ENCODE measurements at places on chromosomes 2 and 18.

GRCh38 chr2:102703748-102704147, 58.1 kb upstream of the TMEM182 start:
- DNase-seq, result no peak

GRCh38 chr18:45019469-45019868, 338.8 kb downstream of the SETBP1 start:
- DNase-seq, result no peak

DNA sequence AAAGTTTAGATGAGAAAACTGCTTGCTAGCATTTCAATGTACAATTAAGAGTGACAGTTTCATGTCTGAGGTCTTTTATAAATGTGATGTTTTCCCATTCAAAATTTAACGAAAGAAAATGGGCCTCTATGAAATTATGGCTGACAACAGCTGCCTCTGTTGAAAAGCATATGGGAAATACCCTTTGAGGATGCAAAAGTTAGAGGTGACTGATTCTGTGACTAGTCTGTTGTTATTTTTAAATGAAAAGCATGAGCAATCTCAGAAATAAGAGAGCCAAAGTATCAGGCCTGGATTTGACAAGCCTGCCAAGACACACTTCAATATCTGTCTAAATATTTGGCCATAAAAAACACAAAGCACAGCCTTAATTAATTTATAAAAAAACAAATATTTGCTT, 580.8 kb downstream of the ERBB4 start:
- DNase-seq, result no peak

GRCh38 chr2:198296665-198297308, 492.4 kb downstream of the PLCL1 start:
- no peak for DNase-seq

- no peak for DNase-seq
Observed at GRCh38 chr18:57048859-57049258, 98.0 kb upstream of the BOD1L2 start.

DNA sequence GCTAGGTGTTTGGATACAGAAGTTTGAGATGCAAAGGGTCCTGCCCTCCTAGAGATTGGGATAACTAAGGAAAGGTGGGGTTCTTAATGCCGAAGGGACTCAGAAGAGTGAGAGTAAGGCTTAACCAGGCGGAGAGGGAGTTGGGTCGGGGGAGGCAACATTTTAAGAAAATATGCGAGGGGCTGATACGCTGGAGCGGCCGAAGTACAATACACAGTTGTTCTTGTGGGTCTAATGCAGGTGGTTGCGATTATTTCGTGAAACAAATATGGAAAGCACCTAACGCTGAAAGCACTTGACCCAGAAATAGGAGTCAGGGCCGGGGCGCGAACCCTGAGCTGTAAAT, 344 bp upstream of the MRPL33 start:
- no peak for DNase-seq

GRCh38 chr18:63897072-63897471, 9.6 kb downstream of the SERPINB2 start:
- DNase-seq, result no peak

- DNase-seq, result no peak
Observed at GRCh38 chr2:189127756-189128155, 51.8 kb downstream of the COL5A2 start.

DNA sequence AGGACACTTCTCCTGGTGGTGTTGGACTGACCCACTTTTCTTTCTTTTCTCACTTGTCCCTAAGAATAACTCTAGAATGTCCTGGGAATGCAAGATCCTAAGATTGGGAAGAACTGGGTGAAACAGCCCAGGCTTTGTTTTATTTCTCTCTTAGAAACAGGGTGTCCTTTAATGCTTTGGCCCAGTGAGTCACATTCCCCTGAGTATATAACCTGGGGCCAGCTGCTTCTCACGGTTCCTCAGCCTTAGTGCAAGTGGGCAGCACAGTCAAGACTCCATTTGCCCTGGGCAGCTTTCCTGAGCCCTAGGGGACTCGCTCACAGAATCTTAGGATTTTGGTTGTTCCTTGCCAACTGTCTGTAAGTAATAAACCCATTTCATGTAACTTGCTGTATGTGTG, 355.0 kb downstream of the DSC3 start:
- no peak for DNase-seq

- DNase-seq, result no peak
Observed at GRCh38 chr2:241025639-241026038, 27.2 kb downstream of the SNED1 start.

DNA sequence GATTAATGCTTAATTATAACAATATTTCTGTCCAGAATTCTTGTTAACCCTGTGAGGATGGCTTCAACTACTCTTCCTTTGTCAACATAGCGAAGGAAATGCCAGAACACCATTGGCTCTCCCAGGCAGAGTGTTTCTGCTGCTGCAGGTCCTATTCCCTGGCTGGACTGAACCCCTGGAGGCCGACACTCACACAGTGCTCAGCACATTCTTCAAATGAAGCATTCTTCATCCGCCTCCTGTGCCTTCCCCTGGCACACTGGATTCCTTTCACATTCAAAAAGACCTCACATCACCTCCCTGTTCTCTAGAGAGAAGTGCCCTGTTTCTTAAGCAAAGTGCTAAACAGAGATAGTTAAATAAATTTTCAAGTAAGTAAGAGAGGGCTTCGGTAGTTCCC, 187.3 kb upstream of the MSH6 start:
- DNase-seq, result no peak

- no peak for DNase-seq
Observed at GRCh38 chr2:152432206-152432653, 97.3 kb downstream of the FMNL2 start.

DNA sequence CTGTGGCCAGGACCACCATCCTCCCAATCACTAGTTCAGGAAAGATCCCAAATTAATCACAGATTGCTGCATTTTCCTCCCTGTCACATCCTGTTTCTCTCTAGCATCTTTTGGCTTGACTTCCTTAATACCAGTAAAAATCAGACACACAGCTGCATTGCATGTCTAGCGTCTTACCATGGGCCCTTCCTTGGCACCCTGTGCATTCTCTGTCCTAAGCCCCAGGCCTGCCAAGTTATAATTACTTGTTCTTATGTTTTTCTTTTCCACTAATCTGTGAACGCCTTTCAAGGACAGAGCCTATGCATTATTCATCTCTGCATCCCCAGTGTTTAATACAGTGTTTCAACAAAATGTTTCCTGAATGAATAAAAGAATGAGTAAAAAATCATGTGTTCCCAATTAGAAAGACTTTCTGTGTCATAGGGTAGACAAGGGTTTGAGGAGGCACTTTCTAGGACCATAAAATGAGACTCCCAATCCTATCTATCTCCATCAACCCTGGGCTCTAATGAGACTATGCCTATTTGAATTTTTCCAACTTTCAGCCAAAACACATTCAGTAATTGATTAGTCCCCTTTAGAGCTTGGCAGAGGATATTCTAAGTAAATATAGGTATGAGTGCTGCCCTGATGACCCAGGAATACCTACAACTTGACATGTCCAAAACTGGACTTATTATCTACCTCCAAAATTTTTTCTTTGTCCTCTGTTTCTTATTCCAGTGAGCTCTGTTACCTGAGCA, 10.3 kb upstream of the NT5C1B start:
- no peak for DNase-seq

- no peak for DNase-seq
Observed at GRCh38 chr18:67654101-67654500, 137.6 kb upstream of the DSEL start.

- DNase-seq, result peak; percentile 22
Observed at GRCh38 chr2:222561817-222562645, 93.9 kb downstream of the FARSB start.

DNA sequence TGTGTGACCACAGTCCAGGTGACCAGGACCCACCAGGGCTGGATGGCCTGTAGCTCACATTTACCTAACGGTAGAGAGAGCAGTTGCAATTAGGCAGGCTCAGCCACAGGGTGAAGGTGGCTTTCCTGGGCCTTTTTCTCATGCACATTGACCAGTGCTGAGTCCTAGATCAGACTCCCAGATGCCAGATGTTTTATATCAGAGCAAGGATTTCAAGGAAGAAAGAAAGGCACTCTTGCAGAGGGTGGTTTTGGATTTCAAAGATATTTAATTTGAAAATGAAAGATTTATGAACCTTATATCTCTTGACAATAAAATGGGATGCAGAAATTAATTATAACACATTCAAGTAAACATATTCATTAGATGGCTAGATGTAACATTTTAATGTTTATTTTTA, 694.2 kb upstream of the GYPC start:
- DNase-seq, result no peak
